ENCODE measurements at places on chromosomes 7 and 10.
A peak's percentile ranks its signal among the peaks of the same experiment; 100 is the strongest.

DNA sequence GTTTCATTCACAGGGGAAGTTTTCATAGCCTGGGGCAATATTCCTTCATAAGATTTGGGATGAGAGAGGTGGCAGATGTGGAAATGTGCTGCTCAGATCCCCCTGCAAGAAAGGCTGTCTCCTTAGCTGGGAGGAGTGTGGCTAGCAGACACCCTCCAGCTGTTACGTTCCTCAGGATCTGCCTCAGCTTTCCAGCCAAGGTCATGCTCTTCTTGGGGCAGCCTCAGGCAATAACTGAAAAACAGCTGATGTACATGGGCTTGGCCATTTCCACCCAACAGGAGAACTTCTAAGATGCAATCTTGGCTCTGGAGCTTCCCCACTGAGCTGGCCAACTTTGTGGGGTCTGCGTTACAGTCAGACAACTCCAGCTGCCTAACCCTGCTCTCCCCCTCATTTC, 51.3 kb upstream of the SEPTIN7 start:
- DNase-seq: no peak

GRCh38 chr10:68133523-68133922, 24.2 kb downstream of the MYPN start:
- DNase-seq: no peak

GRCh38 chr7:128447941-128448564, 7.6 kb upstream of the HILPDA start:
- no peak for DNase-seq

DNA sequence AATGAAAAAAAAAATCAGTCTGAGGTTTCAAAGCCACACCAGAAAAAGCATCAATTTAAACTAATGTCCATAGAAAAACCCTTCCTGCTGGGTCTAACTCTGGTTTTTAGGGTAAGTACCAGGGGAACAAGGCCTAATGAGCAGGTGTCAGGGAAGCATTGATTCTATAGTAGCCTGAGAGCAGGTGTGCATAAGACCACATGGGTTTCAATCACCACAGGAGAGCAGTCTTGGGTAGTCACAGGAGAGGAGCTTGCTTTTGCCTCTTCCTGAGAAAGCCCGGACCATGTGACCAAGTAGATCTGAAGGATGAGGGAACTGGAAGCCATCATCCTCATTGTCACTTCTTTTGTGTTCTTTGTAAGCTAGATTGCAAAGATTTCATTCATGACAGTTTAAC, 66.3 kb upstream of the AGK start:
- DNase-seq: no peak

DNA sequence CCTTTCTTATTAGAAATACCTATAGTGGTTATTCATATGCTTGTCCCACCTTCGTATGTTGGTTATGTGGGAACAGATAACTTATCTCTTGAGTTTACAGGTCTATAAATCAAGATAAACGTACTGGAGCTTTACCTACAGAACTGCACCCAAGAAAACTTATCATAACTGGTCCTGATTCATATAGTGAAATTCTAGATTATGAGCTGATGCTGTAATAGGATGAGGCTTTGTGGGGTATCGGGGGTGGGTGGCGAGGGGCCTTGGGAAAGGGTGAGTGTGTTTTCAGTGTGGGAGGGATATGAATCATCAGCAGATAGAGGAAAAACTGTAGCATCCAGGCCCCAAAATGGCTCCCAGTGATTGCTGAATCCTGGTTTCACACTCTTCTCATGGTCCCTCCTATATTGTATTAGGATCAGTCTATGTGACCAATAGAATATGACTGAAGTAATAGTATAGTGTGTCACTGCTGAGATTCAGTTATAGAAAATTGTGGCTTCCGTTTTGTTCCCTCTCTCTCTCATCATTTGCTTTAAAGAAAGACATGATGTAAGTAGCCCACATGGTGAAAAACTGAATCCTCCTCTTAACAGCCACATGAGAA, 706.8 kb upstream of the LRRTM3 start:
- DNase-seq: no peak

DNA sequence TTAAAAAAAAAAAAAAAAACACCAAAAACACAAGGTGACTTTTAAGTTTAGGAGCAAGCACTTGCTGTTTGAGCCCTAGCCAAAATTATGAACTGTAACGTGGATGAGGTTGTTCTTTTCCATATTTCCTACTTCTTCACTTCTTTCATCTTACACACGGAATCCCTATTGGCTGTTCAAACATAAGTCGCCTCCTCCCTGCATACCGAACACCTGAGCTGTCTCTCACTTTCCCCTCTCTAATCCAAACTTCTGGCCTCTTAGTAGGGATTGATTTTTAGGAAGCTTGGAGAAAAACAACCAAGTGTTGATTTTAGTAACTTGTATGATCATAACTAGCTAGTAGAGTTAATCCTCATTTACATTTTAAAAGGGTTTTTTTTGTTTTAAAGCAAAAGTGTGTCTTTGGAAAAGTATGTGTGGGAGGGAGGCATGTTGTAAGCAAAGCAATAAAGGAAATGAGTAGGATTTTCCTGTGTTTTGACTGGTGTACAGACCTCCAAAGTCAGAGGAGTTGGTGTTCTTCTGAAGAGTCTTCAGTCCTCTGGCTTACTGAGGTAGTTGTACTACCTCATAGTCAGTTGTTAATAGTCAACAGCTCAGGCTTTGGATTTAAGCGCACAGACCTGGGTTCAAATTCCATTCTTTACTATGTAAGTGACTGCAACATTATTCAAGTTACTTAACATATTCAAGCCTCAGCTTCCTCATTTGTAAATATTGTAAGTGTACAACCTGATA, 39.3 kb downstream of the RABGEF1 start:
- peak; percentile 33 for DNase-seq

GRCh38 chr7:81990395-81990794, 220.5 kb upstream of the HGF start:
- DNase-seq: no peak

DNA sequence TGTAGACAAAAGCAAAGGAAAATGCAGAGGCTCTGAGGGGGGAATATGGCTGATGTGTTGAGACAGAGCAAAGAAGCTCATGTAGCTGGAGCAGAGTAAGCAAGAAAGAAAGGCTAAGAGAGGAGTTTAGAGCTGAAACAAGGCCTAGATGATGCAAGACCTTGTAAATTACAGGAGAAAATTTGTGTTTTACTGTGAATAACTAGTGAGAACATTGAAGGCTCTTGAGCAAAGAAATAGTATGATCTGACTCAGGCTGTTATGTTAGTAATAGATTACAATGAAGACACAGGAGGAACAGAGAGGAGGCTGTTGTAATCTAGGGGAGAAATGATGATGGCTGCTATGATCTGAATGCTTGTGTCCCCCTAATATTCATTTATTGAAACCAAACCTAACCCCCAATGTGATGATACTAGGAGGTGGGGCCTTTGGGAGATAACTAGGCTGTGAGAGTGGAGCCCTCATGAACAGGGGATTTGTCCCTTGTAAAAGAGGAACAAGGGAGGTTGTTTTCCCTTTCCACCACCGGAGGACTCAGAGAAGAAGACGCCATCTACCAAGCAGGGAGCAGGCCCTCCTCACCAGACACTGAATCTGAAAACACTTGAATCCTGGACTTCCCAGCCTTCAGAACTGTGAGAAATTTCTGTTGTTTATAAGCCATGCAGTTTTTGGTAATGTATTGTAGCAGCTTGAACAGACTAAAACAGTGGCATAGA, 394.9 kb downstream of the HTR7 start:
- DNase-seq: no peak

GRCh38 chr7:12884033-12884432, 196.6 kb downstream of the ARL4A start:
- no peak for DNase-seq

DNA sequence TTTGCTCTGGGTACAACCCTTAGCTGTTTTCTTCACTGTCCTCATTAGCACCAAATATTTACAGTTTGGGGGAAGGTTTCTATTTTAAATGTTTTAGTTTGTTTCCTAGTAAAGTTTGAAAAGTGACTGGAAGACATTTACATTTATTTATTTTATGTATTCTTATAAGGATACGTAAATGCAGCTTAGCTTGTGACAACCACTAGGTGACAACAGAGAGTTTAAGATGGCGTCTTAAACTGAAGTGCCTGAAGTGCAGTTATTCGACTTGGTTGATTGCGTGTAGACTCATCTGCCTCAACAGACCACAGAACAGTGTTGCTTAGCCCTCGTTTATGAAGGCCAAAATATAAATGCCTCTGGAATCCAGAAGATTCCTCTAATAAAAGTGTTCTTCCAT, 378.2 kb upstream of the MYO3A start:
- DNase-seq: no peak

- DNase-seq: no peak
These were observed 4.4 kb upstream of the SEMA3C start for GRCh38 chr7:80923211-80923612.

DNA sequence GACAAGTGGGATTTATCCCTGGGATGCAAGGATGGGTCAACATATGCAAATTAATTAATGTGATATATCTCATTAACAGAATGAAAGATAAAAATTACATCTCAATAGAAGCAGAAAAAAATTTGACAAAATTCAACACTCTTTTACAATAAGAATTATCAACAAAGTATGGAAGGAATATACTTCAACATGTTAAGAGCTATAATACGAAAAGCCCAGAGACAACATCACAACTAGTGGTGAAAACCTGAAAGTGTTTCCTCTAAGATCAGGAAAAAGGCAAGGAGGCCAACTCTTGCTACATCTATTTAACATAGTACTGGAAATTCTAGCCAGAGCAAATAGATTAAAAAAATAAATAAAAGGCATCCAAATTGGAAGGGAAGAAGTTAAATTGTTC, 970.0 kb upstream of the POT1 start:
- no peak for DNase-seq

GRCh38 chr7:131642429-131642828, 86.0 kb upstream of the PODXL start:
- DNase-seq: no peak

- peak; percentile 54 for DNase-seq
These were observed 151.1 kb downstream of the ELMO1 start for GRCh38 chr7:37297546-37297945.

- DNase-seq: no peak
These were observed 242.2 kb downstream of the HGF start for GRCh38 chr7:81527651-81528050.

DNA sequence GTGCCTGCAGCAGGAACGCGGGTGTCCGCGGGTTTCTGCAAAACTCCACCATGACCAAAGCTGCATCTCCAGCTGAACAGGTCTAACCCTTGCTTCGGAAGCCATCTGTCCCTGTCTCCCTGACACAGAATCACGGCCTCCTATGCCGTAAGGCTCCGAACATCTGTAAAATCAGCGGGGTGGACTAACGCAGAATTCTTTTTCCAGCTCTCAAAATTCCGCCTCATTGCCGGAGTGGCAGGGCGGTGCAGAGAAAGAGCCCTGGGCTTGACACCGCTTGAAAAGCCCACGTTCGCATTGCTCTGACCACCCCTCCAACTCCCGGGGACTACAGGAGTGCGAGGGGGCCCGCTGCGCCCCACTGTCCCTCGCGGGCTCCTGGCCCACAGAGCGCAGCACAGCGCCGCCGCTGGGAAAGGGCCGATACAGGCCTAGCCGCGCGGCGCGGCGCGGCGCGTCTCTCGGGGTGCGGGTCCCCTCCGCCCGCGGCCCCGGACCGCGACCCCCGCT, 409 bp downstream of the DNMBP start:
- no peak for DNase-seq

- peak; percentile 24 for DNase-seq
These were observed 804 bp downstream of the C10orf95 start for GRCh38 chr10:102450374-102451104.

GRCh38 chr7:2487586-2488271, 11.5 kb upstream of the GRIFIN start:
- no peak for DNase-seq

DNA sequence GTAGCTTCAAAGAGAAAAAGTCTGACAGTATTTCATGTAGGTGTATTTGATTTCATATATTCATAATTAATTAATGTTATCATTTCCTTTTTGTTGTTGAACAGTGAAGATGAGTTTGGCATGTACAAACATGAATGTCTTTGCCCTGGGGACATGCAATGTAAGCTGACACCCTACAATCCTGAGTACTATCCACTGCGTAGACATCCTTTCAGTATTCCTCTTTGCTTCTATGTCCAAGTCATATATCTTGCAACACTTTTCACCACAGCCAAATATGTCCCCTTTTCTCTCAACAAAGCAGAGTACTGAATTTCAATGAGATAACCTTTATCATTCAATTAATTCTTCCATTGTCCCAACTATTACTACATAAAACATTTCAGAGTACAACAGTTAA, 93.6 kb downstream of the GPR37 start:
- DNase-seq: no peak

DNA sequence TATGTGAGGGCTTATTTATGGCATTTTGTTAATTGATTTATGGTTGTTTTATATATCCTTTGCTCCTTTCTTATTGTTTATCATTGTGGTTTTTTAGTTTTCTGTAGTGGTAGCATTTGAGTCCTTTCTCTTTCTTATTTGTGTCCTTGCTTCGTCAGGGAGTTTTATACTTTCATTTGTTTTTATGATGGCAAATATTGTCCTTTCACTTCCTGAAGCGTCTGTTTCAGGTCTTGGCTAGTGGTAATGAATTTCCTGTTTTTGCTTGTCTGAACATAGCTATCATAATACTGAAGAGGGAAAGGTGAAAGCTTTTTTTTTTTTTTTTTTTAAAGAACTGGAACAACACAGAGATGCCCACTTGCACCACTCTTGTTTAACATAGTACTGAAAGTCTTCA, 228.2 kb downstream of the ATRNL1 start:
- DNase-seq: no peak

DNA sequence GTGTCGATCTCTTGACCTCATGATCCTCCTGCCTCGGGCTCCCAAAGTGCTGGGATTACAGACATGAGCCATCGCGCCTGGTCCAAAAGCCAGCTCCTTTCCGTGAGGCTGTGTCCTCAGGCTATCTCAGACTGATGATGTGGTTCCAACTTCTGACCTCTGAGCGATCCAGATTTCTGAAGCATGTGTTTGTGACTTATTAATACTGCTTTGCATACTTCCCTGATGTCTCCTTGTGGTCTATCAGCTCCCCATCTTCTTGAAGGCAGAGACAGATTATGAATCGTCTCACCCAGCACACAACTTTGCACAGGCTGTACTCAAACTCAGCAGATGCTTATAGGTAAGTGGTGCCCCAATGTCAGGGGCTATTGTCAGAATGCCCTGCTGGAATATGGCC, 2.0 kb upstream of the PLPP4 start:
- DNase-seq: no peak

GRCh38 chr10:35961501-35961900, 319.4 kb upstream of the FZD8 start:
- DNase-seq: no peak

GRCh38 chr7:94656658-94656924, 658 bp upstream of the SGCE start:
- no peak for DNase-seq

- DNase-seq: no peak
These were observed 132.4 kb upstream of the PALS2 start for GRCh38 chr7:24440892-24441291.

- DNase-seq: no peak
These were observed 101.8 kb downstream of the SPAG6 start for GRCh38 chr10:22447068-22447467.

DNA sequence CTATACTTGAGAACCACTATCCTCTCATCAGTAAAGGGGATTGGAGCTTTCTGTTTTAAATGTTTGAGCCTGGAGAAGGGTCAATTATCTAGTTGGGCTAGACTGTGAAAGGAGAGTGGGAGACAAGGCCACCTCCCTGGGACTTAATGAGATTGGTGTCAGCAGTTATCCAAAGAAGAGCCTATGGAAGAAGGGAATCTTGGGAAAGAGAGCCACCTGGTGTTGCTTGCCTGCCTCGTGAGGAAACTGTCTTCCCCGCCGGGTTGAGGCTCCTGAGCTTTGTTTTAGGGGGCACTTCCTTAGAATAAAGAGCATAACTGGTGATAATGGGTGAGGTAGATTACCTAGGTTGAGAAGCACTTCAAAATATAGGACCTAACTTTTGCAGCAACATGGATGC, 32.0 kb upstream of the ABCB4 start:
- no peak for DNase-seq

Measured in pulmonary artery endothelial cell (primary cell).